ENCODE measurements at places on chromosomes 7 and 10.

DNA sequence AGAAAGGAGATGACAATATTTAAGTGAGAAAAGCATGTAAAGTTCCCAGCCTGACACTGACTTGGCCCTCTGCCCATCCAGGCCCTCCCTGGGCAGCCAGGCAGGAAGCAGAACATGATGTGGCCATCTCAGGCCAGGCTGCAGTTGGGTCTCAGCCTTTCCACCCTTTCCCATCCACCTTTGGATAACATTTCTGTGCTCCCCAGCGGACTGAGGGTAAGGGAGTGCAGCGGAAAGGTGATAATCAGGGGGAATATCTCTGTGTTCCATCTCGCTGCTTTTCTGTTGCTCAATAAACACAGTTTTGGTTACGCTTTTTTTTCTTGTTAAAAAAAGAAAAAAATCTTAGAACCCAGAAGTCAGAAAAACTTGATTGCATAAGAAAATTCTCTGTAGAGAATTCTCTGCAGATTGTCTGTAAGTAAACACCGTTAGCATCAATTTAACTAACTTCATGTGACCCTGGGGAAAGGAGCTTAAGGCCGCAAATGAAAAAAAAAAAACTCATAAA lies 37.2 kb upstream of the TARP start:
- DNase-seq = no peak

- DNase-seq = no peak
Observed at GRCh38 chr10:34523017-34523767, 291.9 kb downstream of the PARD3 start.

- no peak for DNase-seq
Observed at GRCh38 chr10:66586897-66587679, 338.7 kb upstream of the LRRTM3 start.

DNA sequence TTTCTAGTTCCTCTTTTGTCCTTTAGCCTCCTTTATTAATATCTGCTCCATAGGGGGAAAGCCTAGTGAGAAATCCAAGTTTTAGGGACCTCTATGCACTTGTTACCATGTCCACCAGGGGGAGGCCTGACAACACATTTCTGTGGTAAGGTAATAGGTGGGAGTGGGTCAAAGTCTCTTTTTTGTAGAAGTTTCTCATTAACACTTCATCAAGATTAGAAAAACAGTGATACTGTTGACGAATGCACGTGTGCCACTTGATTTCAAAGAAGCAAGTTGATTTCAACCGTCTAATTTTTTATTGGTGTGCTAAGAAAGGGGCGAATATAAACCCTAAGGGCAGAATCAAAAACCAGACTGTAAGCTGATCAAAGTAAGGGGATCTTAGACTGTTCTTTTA lies 30.6 kb downstream of the CISD1 start:
- peak; percentile 64 for DNase-seq

DNA sequence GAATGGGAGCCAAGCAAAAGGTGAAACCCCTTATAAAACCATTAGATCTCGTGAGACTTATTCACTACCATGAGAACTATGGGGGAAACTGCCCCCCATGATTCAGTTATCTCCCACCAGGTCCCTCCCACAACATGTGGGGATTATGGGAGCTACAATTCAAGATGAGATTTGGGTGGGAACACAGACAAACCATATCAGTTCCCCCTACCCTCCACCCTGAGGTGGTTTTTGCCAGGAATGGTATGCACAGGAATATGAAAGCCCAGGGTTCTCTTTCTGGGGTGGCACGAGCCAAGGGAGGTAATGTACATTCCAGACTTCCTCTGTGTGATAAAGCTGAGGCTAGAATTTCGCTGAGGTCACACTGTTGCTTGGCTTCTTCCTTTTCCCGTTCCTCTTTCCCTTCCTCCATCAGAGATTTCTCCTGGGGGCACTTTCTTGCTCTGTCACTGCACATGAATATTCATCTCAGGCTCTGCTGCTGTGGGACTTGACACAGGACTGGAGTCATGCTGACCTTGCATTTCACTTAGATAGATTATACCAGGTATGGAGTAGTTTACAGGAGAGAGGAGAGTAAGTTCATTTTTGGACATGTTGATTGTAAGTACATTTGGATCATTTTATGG lies 347.0 kb upstream of the MTPN start:
- no peak for DNase-seq
